ENCODE measurements at places on chromosomes 2 and 18. TPM values are rescaled to one million over a fixed set of nuclear protein-coding genes. Genes with fewer than 3 reads are reported as not detected.

The MROH2A gene
- 0.10 TPM for total RNA-seq

The G6PC2 gene
- not detected for total RNA-seq

The SPP2 gene
- not detected for total RNA-seq

The MDH1B gene
- total RNA-seq = 1.6 TPM

The LRP1B gene
- total RNA-seq = not detected

The BOLL gene
- total RNA-seq = not detected

All from A549 treated with CpdA at 1 μM for 4 hours (cell line).